ENCODE measurements at places on chromosomes 3 and 15. TPM values are rescaled to one million over a fixed set of nuclear protein-coding genes. Genes with fewer than 3 reads are reported as not detected.

DNA sequence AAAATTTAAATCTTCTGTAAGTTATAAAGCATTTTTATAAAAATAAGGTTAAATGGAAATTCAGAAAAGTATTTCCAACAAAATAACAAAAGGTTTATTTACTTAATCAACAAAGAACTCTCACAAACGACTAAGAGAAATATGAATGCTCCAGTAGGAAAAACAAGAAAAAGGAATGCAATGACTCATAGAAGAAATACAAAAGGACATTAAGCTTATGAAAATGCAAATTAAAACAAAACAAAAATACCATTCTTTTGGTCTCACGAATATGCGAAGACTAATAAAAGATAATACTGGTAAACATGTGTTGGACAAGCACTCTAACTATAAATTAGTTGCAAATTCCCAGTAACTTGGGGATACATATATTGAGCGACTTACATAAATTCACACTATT, 17.5 kb upstream of the TBC1D5 start:
- DNase-seq: no peak

DNA sequence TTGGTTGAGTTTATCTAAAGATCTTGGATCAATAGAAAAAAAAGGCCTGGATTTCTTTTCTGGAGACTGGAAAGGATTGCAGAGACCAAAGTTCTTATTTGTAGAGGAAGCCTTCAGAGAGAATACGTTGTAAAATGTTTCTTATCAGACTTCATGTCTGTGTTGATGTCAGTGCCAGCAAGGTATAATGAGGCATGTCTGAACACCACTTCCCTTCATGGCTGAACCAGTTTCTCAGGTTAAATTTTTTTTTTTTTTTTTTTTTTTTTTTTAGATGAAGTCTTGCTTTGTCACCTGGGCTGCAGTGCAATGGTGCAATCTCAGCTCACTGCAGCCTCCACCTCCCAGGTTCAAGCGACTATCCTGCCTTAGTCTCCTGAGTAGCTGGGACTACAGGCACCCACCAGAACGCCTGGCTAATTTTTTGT, 17.8 kb upstream of the ZNF774 start:
- DNase-seq: no peak

DNA sequence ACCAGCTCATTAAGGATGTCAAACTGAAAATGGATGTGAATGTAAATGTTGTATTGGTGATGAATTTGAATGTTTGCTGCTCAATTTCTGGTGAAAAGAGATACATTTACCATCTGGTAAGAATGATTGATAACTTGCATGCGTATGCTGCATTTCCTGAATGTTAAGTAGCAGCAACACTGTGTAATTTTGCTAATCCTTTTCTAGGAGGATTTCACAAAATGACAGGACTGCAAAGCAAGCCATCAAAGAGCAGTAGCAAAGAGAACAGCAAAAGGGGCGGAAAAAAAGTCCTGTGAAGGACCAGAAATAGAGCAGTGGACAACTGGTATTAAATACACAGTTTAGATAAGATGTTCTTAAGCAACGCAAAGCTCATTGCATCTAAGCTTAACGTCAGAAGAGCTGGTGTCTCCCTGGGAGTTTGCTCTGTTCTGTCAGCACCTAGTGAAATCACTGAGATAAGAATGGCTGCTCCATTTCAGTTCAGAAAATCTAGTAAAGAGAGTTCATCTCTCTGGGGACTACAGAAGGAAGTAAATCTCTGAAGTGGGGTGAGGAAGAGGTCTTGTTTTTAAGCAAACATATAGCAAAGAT, 23.5 kb upstream of the PAQR5 start:
- no peak for DNase-seq

- peak; percentile 86 for DNase-seq
Observed at GRCh38 chr3:40765884-40766283, 241.1 kb downstream of the ZNF621 start.

- no peak for DNase-seq
Observed at GRCh38 chr3:184227481-184227935, 1.9 kb upstream of the VWA5B2 start.

GRCh38 chr15:65653341-65653740, 31.6 kb downstream of the SLC24A1 start:
- DNase-seq: no peak

DNA sequence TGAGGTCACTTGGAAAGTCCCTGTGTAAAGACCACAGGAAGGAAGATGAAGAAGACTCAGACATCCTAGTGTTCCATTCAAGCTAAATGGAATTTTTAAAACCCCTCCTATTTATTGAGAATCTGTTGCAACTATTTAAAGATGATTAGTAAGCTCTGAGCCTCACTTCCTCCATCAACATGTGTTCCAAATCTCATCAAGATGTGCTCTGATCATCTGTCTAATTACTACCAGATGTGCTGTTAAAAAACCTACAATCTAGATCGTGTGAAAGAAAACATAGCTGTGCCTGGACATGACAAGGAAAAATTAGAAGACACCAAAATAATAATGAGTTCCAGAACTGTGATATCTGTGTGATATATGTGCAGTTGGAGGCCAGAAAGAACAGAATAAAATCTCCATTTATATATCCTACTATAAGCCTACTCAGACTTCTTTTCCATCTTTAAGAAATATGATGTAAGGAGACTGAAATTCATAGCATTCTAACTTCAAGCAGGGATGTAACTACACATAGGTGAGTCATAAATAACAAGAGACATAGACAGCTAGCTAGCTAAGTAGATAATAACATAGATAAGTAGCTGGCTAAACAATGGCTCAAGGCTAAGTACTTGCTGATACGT, 7.8 kb downstream of the XPC start:
- DNase-seq: no peak

DNA sequence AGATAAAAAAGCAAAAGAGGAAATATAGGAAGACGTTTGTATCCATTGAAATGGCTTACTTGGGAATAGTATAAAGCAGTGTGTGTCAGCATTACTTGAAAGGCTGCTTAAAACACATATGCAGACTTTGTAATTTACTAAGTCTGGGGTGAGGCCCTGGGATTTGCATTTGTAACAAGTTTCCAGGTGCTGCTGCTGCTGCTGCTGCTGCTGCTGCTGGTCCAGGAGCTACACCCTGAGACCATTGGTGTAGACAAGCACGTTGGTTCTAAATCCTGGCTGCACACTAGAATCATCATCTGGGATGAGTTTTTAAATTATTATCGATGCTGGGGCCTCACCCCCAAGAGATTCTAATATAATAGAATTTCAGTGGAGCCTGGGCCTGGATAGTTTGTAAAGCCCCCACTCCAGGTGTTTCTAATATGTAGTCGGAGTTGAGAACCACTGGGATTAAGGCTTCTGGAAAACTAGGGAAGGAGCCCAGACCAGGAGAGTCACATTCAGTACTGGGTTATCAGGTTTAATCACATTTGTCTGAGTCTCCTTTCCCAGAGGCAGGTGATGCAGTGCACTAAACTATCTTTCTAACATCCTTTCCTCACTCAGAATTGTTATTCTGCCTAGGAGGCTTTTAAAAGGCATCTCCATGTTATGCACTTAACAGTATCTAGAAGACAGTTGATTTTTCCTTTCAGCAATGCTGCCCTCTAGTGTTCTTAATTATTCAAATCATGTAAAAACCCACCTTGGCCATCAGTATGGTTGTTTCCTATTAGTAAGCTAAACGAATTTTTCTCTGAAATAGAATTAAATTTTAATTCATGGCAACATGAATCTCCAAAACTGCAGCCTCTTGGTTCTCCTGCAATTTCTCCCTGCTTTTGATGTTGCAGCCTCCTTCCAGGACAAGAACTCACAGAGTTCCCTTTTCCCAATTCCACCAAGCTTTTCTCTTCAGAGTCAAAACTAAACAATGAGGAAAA, 45.4 kb downstream of the SSR3 start:
- peak; percentile 83 for DNase-seq

DNA sequence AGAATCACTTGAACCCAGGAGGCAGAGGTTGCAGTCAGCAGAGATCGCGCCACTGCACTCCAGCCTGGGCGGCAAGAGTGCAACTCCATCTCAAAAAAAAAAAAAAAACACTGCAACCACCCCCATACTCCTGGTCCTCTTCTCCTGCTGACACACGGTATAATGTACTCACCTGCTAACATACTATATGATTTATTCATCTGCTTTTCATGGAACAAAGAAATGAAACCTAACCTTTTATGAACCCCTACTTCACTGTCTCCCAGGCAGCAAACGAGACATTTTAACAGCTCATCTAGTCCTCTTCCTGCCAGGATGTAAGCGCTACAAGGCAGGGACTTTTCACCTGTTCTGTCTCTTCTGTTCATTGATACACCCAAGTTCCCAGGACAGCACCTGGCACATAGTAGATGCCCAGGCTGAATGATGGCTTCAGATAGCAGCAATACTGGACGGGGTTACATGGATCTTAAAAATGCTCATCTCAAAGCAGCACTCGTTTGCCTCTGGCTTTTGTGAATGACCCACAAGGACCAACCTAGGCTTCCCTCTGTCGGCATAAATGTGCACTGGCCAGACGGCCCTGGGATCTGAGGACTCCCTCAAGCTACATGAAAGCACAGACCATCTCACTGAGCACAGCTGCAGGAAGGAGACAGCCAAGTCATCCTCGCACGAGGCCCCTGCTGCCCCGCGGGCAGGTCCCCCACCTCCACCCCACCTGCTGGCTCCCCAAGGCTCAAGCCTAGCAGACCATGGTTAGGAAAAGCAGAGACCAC, 20.3 kb downstream of the XXYLT1 start:
- DNase-seq: peak; percentile 85

DNA sequence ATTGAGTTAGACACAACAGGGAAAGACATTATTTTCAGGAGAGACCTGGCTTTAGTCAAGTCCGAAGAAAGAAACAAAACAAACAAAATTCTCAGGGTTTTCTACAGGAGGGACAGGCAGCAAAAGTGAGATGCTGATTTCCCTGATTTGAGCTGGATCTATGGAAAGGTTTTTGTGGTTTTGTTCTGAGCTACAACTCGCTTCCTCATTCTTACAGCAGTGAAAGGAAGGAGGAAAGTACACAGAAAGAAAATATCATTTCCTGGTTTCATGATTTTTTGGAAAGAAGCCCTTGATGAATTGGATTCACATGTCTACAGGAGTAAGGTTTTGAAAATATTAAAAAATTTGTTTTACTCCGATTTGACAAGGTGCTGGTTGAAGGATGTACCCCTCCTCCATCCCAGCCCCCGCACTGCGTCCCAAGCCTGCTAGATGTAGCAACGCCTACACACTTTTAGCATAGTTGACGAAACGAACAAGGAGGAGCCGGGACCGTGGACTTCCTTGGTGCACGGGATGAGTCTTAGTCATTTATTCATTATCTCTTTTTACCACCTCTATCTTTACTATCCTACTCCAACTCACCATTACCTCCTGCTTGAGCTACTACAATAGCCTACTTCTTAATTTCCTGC, 10.8 kb downstream of the PRICKLE2 start:
- DNase-seq: peak; percentile 80

DNA sequence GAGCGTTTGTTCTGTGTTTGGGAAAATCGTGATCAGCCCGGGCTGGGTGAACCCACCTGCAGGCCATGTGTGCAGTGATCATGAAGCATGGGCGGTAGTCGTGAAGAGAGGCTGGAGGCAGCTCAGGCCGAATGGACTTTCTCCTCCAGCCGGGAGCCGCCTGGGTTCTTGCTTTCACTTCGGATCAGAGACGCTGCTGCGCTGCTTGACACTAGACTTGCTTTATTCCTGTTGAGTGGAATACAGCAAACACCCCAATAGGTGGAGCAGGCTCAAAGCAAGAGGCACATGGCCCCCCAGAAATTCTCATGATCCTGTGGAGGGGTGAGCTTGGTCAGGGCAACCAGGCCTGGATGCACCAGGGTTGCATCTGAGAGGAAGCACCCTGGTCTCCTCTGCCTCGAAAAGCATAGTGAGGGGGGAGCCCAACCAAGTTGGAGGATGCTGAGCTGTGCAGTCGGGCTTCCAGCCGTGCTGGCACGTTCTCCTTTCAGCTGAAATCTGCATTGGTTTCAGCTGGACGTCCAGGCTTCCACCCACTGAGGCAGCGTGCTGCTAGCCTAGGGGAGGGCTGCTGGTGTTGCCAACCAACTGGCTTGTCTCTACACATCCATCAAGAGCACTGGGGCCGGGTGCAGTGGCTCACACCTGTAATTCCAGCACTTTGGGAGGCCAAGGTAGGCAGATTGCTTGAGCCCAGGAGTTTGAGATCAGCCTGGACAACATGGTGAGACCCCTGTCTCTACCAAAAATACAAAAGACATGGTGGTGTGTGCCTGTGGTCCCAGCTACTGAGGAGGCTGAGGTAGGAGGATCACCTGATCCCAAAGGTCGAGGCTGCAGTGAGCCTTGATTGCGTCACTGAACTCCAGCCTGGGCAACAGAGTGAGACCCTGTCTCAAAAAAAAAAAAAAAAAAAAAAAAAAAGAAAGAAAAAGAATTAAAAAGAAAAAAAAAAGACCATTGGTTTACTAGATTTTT, 2.8 kb upstream of the NRROS start:
- peak; percentile 53 for DNase-seq

DNA sequence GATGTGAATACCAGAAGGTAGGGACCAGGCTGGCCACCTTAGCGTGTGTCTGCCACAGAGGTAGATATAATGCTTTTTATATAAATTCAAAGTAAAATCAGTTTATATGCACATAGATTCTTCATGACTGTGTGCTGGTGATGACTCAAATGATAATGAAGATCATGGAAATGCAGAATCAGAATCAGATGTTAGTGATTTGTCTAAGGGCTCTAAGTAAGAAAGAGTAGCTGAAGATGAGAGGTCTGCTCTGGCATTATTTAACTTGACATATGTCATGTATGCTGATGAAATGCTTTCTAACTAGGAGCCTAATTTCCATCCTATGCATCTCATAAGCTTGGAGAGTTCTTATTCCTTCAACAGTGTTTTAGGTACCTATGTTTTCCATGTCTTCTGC, 50.3 kb upstream of the DPH6 start:
- DNase-seq: no peak

BSN gene
- 0.44 TPM for total RNA-seq

TRPM7 gene
- total RNA-seq: 29.0 TPM

FES gene
- total RNA-seq: 16.7 TPM

KIF15 gene
- total RNA-seq: 9.6 TPM

All from muscle of leg (tissue), 16 donors.